NCI-H2107 (cell line): ENCODE measurements at places on chromosomes 4 and X.

DNA sequence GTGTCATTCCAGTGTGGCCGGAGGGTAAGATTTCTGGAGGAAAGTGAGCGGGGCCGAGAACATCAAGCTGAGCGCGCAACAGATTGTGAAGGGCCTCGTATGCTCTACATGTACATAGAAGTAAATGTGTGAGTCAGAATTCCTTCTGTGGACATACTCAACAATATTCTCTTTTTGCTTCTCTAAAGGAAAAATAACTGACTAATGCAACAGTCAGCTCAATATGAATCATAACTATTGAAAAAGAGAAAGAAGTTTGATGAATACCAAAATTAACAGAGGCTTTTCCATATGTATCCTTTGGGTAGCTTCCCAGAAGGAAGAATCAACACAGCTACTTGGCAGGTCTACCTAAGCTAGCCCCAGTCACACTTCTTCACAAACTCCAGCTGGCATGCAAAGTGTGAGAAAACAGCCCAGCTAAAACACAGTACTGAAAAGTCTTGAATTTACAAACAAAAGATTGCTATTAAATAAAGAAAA is 87.5 kb upstream of the ZFP42 start:
- no peak for DNase-seq

DNA sequence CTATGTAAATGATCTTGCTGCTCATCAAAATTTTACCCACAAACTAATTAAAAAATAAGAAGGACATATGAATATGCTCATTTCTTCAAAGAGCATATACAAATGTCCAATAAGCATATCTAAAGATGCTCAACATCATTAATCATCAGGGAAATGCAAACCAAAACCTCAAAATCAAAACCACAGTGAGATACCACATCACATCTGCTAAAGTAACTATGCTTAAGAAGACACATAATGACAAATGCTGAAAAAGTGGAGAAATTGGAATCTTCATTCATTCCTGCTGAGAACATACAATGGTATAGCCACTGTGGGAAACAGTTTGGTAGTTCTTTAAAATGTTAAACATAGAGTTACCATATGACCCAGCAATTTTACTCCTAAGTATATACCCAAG is 81.9 kb downstream of the AFF2 start:
- DNase-seq: no peak

DNA sequence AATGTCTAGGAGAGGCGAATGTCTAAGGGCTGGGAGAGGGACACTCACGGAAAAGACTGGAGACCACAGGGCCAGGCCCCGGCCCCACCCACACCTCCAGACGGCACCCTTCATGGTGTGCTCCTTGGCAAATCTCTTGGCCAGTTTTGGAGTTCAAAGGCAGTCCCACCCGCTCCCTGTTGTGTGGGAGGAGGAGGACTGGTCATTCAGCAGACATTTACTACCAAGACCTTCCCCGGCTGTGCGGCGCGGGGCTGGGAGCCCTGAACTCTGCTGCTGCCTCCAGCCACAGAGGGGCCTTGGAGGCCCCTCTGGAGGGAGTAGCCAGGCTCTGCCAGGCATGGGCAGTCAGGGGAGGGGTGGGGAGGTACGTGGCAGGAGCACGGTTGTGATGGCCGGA is 8.7 kb upstream of the TBC1D14 start:
- DNase-seq: no peak

DNA sequence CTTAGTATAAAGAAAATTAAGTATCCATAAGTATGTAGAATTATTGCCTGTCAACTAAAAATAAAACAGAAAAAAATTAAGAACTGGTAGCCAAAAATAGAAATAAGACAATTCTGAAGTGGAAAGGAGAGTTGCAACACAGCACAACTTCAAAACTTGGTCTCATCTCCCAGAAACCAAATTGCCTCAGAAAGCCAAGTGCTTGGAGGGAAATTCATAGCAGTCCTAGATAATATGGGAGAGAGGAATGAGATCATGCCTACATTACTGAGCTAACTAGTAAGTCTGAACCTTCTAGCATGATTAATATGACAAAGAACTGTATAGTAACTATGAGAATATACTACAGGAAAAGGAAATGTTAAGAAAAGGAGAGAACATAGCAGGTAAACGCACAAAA is 256.5 kb downstream of the LDB2 start:
- DNase-seq: no peak

DNA sequence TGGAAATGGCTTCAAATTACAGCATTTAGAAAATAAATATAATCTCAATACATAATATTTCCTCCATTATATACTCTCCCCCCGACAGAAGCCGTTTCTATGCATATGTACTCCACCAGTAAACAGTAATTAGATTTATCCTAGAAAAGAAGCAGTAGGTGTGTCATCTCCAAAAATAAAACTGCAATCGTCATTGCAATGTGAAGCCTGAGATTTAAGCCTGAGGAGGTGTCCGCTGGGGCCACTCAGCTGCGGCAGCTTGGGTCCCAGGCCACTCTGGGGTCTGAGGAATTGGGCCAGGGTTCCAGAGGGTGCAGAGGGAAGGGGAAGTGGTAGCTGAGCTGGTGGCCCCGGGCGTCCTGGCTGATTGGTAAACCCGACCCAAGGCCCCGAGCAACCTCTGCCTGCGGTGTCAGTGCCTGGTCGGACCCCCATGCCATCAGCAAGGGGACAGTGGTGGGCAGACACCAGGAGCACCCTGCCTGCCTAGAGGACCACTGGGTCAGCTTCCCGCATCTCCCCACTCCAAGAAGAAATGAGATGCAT is 7.8 kb upstream of the MXD4 start:
- DNase-seq: no peak
